B cell (primary cell): ENCODE measurements at places on chromosomes 2 and 18. TPM values are rescaled to one million over a fixed set of nuclear protein-coding genes. Genes with fewer than 3 reads are reported as not detected.
A peak's percentile ranks its signal among the peaks of the same experiment; 100 is the strongest.

Gene ME2
- 28.4 and 33.7 TPM in 2 replicates for polyA plus RNA-seq

Gene SLC9A4
- polyA plus RNA-seq: not detected in 2 replicates

Gene CD28
- 0.18 and 0.85 TPM in 2 replicates for polyA plus RNA-seq

Gene CCDC102B
- polyA plus RNA-seq: 3.2 and 4.0 TPM in 2 replicates

Gene MROH2A
- polyA plus RNA-seq: not detected in 2 replicates

Gene RAB27B
- 0.01 and 0.04 TPM in 2 replicates for polyA plus RNA-seq

Gene SERPINE2
- polyA plus RNA-seq: 0.45 and 2.7 TPM in 2 replicates

- no peak for DNase-seq
These were observed 3.6 kb upstream of the DGKD start for GRCh38 chr2:233350708-233351107.

- DNase-seq: no peak
These were observed 19.2 kb downstream of the ABI2 start for GRCh38 chr2:203347375-203347774.

DNA sequence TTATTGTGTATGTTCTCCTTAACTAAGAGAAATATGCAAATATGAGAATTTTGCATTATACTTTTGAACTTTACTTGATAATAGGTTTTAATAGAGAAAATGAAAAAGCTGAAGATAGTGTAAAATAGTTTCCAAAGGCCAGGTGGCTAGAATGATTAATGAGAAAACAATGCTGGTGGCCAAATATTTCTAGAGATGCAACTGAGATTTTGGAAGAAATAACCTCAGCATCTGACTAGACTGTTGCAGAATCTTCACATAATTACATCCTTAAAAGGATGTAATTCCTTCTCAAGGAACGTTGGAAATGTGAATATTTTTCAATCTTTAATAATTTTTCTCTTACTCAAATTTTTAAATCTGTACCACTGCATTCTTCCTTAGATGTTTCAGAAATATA, 434.4 kb downstream of the THSD7B start:
- DNase-seq: no peak

DNA sequence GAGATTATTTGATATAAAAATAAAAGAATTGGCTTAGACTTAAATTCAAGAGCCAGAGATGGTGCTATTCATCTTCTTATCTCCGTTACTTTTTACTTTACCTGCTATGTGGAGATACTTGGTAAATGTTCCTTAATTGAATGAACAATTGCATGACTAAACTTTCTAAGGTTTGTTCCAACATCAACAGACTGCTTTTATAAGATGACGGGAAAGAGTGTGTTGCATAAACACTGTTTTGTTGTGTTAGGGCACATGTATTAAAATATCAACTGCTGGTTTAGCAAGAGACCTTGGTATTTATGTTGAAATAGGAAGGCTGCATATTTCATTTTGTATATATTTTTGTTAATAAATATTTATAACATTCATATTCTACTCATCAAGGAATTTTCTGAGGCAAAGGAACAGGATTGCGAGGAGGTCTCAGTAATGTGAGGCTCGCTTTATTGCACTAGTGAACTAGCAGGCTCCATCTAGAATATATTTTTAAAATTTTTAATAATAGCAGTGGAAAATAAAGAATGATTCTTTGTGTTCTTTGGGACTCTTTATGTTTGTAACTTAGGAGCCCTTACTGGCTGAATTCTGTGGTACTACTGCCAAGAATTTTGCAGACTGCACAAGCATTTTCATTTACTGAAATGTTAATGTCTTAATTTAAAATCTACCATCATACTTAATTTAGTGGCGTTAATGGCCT, 10.7 kb upstream of the NFE2L2 start:
- DNase-seq: no peak

- no peak for DNase-seq
These were observed 5.0 kb downstream of the SH2D6 start for GRCh38 chr2:85423525-85423924.

GRCh38 chr2:218230882-218231281, 13.9 kb downstream of the ARPC2 start:
- peak; percentile 44 for DNase-seq

DNA sequence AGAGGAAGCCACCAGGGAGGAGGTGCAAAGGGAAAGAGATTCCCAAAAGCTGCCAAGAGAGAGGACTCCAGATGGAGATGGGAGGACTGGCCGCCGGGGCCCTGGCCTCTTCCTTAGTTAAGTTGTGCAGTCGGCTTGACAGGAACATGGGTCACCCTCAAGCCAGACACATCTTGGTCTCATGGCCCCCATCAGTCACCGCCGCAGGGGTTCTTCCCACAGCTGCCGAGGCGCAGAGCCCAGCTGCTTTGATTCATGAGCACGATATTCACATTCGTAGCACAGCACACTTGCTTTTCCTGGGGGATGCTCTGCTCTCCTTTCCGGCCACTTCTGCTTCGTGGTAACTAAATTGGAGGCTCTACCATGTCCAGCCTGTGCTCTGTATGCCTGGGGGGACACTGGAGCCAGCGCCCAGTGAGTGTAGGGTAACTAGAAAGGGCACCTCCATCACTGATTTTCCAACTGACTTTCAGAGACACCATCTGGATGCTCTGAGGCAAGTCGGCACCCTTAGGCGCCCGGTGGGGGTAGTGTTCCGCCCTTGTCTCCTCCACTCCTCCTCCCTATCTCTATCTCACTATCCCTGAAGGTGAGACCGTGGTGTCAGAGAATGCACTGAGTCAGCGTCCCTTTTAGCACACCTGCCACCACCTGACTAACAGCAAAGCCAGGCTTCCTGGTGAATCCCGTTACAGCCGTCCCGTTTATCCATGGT, 13.3 kb downstream of the TWIST2 start:
- DNase-seq: no peak

DNA sequence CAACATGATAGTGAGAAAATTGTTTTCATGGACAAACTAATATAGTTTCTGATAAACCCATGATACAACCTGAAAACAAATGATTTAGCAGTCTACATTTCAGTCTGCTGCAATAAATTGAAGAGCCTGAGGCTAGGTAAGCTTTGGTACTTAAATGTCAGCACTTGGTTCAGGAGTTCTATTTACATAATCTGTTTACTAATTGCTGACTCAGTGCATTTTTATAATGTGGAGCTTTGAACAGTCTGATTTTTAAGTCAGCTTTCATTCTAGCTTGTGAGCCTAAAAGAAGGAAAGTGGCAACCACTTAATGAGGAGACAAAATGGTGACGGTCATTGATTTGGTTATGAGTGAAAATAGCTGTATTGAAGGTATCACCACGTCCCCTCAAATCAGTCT, 488.6 kb downstream of the CPS1 start:
- DNase-seq: no peak
